ENCODE measurements at places on chromosomes 1 and 21.

DNA sequence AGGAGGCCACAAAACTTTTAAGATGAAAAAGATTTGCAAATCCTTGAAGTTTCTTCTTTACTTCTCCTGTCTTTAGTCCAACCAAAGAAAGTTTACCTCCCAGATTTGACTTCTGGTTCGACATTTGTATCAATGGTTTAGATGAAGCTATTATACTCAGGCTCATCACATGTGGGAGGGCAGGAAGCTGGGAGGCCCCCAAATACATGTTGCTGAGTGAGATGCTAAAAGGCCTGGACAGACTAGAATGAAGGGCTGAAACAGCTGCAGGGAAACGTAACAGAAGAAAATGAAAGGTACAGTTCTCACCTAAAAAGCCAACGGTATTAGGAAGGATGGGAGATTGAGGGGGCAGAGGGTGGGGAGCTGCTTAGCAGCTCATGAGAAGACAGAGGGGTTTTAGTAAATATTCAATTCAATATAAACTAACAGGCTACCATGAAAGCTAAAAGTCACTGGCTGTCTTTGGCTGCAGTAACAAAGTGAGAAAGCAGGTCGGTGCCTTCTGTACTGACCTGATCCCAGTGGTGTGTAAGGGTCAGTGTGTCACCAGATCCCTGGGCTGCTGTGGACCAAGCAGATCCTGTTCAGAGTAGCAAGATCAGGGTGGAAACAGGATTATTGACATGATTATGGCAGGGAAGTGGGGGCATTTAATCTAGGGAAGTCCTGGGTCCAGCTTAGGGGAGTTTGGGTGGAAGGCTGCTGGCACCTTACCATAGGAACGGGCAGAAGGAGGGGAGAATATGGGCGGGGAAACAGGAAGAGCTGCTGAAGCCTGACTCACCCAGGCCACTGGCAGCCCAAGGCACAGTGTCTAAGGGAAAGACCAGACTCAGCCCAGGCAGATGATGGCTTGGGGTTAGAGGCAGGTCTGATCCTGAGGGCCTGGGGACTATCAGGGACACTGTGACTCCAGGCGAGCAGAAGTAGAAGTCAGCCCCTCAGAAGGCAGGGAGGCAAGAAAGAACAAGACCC, 60.4 kb downstream of the KCNN3 start:
- DNase-seq = no peak

DNA sequence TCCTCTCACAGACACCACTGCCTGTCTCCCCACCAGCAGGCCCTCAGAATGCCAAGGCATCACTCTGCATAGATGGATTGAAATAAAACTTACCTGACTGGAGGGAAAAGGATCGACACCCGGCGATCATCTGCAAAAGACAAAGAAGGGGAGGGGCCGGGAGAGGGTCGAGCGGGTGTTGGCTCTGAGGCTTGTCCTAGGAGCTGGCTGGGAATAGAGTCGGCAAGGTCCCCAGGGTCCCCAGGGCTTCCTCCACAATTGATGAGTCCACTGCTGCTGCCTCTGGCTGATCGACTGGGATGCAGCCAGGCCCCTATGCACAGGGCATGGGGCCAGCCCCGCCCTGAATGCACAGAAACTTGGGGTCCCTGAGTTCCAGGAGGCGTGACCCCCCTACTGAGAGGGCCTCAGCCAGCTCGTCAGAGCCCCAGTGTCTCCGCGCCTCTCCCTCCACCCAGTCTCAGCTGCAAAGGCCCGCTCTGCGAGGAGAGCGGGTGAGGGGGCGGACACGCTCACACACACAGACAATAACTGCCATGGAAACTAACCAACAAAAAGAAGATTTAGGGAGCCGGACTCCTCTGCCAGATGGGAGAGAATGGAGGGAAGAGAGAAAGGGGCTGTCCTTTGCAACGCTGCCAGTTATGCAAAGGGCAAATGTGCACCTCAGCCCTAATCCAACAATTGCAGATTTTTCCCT, at the start of gene KLHDC8A:
Gene KLHDC8A (minus strand): TSS at position 483 of the 700 bp plus-strand sequence. CDS start 13,318 bp downstream, outside the sequence.
- peak; percentile 84 for DNase-seq

GRCh38 chr1:106910798-106911197, 145.7 kb upstream of the PRMT6 start:
- DNase-seq = no peak

- DNase-seq = no peak
Observed at GRCh38 chr1:199308349-199308846, 669.6 kb downstream of the PTPRC start.

DNA sequence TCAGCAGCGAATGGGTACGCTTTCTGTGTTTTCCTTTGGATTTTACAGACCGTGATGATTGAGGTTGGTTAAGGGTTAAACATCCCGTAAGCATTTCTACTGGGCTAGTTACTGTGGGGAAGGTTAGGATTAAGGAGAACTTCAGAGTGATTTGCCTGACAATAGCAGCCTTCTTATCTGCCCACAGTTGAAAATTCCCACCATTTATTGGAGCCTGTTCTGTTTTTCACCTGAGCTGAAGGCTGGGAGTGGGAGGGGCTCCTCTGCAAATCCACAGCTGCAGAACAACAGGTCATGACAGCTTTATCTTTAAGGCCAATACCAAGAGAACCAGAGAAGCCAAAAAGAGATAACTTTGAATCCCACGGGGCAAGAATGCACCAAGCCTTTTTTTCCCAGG, 168.6 kb downstream of the KAZN start:
- no peak for DNase-seq

GRCh38 chr1:101993710-101994109, 3.0 kb downstream of the OLFM3 start:
- no peak for DNase-seq

- DNase-seq = no peak
Observed at GRCh38 chr1:119767486-119767885, 1.2 kb downstream of the HMGCS2 start.

GRCh38 chr1:35808450-35809113, 766 bp downstream of the AGO4 start:
- peak; percentile 73 for DNase-seq

- DNase-seq = no peak
Observed at GRCh38 chr1:166738873-166739272, 100.4 kb upstream of the POGK start.

- no peak for DNase-seq
Observed at GRCh38 chr1:203086992-203087763, 1.4 kb upstream of the MYOG start.

DNA sequence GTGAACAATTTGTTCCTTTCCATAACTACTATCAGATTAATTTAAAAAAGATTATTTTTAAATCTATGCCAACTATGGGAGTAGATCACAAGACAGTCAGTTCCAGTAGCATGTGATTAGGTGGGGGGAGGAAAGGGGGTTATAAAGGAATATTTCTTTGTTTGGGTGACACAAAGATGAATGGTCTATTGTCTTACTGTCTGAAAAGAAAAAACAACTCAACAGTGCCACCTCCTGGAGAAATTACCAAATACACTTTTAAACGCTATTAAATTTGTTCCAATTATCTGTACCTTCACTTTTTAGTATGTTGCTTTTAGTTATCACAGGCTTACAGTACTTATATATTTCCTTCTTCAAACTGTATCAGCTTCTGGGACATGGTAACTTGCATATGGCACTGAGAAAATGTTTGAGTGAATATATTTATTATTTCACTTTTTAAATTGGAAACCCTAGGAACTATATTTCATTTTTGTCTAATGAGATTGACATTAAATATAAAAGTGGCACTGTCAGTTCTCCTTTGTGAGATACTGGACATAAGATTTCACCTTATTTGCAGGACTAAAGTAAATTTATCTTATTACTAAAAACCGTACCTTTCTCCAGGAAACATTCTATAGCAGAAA, 1.7 kb upstream of the SORT1 start:
- peak; percentile 65 for DNase-seq

DNA sequence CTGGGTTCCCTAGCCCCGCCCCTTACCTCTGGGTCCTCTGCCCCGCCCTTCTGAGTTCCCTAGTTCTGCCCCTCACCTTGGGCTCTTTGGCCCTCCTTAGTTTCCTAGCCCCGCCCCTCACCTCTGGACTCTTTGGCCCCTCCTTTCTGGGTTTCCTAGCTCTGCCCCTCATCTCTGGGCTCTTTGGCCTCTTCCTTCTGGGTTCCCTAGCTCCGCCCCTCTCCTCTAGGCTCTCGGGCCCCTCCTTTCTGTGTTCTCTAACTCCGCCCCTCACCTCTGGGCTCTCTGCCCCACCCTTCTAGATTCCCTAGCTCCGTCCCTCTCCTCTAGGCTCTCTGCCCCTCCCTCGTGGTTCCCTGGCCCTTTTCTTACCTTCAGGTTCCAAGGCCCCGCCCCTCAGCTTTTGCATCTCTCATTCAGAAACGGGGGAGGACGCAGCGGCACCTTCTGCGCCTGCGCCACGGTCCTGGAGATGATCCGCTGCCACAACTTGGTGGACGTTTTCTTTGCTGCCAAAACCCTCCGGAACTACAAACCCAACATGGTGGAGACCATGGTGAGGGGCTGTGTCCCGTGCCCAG, 88.5 kb downstream of the PTPRU start:
- DNase-seq = no peak

GRCh38 chr1:119368554-119368953, at the start of gene HAO2:
TSS of gene HAO2 (plus strand) at chr1:119368785. CDS start at chr1:119381086, 12,301 bp downstream.
- no peak for DNase-seq

DNA sequence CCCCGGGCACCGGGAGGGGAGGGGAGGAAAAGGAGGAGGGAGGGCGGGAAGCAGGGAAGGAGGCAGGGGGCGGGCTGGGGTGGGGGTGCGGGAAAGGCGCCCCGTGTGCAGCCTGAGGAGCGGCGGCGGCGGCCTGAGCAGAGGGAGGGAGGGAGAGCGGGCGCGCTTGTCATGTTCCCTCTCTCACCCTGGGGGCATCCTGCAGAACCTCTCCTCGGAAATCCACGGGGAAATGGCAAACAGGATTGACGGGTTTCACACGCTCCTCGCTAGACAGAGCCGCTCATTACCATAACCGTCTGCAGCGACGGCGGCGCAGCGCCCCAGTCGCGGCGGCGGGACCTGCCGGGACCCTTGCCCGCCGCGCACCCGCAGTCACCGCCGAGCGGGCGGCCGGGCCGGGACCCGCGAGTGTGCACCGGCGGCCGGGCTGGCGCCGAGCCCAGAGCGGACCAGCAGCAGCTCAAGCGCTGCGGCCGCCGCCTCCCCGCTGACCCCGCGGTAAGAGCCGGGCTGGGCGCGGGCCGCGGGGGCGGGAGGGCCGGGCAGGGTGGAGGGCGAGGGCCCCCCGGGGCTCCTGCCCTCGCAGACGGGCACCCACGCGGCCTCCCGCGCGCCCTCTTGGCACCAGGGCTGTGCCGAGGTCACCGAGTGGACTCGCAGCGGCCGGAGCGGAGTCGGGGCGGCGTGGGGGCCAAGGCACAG, at the start of gene SERTAD4:
Gene SERTAD4 (plus strand): TSS at position 286 of the 705 bp plus-strand sequence. CDS start 5,165 bp downstream, outside the sequence.
- peak; percentile 64 for DNase-seq

DNA sequence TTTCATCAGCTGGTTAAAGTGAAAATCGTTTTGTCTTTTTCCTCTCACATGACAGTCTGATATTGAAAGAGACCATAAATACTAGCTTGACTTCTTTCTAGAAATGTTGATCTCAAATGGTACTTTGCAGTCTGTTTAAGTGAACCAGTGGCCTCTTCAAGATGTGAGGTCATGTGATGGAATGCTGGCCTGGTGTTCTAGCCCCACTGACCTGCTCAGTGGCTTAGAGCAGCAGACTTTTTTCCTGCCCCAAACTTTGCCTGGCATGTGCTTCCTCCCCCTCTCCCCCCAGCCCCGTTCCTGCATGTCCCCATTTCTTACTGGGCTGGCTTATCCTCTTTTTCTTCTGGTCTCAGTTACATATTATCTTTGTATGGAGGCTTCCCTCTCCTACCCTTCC, 34.3 kb downstream of the ZYG11A start:
- DNase-seq = no peak

DNA sequence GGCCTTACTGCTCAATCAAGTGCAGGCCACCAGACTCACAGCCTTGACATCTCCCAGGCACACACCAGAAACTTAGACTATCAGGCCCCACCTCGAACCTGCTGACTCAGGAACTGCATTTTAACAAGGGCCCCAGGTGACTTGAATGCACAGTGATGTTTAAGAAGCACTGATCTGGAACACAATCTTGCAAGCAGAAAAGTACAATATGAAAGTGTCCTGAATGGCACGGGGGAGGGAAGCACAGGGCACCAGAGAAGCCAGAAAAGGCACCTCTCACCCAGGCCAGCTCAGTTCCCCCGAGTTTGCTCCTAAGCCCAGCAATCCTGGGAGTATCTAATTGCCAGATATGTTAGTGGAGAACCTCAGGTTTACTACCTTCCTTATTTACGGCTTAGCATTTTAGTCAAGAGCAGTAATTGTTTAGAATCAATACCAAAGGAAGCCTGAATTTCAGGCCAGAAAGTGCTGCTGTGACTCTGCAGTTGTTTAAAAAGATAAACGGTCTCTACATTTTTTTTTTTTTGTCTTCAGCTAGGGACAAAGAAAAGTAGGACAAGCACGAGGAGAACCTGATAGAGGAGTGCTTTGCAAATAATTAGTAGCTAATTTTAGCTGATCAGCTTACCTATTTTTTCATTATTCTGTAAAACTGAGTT, 50.9 kb upstream of the CDC42BPA start:
- DNase-seq = peak; percentile 7

DNA sequence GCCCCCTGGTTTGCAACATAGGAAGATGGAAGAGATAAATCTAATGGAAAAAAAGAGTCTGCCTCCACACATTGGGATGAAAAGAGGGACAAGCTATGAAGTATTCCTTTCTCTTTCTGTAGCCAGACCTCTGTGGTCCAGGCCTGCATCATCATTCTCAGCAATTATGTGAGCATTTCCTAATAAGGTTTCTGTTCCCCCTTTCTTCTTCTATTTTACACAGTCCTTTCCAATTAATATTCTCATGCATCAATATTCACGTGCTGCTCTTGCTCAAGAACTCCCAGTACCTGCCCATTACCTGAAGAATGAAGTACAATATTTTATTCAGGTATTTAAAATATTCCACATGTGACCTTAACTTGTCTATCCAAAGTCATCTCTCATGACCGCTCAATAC, 8.2 kb upstream of the SLC30A1 start:
- no peak for DNase-seq

GRCh38 chr1:34973326-34973725, 11.8 kb downstream of the TMEM35B start:
- DNase-seq = no peak

DNA sequence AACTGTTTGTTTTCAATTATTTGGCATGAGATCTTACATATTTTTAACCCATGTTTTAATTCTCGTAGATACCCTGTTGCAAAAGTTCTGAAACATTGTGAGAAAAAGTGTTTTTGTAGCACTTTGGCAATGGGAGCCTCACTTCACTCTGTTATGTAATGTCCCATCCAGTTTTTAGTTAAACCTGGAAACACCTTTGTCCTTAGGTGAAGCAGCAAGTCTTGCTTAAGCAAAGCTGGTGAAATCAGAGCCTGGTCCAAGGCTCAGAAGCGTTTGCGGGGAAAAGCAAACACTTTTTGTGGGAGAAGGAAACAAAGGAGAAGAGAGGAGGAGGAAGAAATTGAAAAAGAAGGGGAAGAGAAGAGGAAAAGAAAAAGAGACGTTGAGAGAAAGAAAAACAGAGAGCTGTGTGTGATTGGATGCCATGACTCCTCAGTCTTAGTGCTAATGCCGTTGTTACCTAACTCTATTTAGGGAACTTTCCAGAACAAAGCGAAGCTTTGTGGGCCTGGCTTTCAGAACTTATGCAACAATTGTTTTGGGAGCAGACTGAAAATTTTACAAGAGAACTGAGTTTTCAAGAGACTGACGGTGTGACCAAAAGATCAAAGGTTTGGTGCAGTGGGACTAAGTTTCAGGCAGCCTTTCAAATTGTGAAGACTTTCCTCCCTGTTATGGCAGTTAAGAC, 93.1 kb downstream of the NTMT2 start:
- DNase-seq = no peak

Measured in retina (tissue), 1 donor.